ENCODE measurements at places on chromosomes 12 and 14.

- DNase-seq: no peak
Measured at GRCh38 chr14:74821267-74821915, 54.6 kb downstream of the PROX2 start.

GRCh38 chr14:94405486-94405885 lies 17.1 kb upstream of the SERPINA1 start:
- no peak for DNase-seq

DNA sequence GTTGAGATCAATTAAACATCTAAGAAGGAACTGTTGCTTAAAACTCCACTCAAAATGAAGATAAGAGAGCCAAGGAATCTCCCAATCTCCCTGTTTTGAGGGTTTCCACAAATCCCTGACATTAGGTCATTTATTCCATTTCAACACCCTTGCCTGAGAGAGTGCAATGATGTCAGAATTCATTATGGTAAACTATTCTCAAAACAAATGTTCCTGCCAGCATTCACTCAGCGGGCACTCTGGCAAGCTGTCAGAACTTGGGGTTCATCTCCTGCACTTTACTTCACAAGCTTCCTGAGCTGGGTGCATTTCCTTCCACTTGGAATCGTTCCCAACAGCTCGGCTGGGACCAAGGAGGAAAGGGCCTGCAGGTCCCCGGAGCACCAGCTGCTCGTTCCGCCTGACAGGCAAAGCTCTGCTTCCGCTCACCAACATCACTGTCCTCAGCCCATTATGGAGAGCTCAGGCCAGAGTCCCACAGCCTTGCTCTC lies 117.8 kb downstream of the TTC7B start:
- DNase-seq: peak; percentile 81

GRCh38 chr12:27107986-27108385 lies 25.6 kb upstream of the C12orf71 start:
- no peak for DNase-seq
